ENCODE measurements at places on chromosomes 1 and 21. TPM values are rescaled to one million over a fixed set of nuclear protein-coding genes. Genes with fewer than 3 reads are reported as not detected.

The NID1 gene
- total RNA-seq = 8.0 TPM

The RAB3B gene
- 6.0 TPM for total RNA-seq

The AMY2A gene
- not detected for total RNA-seq

The HSD3B2 gene
- not detected for total RNA-seq

The ARHGAP30 gene
- 0.07 TPM for total RNA-seq

The TFF2 gene
- not detected for total RNA-seq

The LCA5L gene
- total RNA-seq = 1.9 TPM

The SEMA6C gene
- total RNA-seq = 2.6 TPM

The GREM2 gene
- 0.14 TPM for total RNA-seq

The CFH gene
- 5.3 TPM for total RNA-seq

The CELA2B gene
- not detected for total RNA-seq

The HSF2BP gene
- total RNA-seq = 1.8 TPM

The UBASH3A gene
- 0.12 TPM for total RNA-seq

The PTPN7 gene
- total RNA-seq = not detected

The RHD gene
- total RNA-seq = not detected

The KCNN3 gene
- not detected for total RNA-seq

The OR6N1 gene
- total RNA-seq = not detected

The FCER1G gene
- total RNA-seq = not detected

The HUNK gene
- 1.4 TPM for total RNA-seq

The SELE gene
- total RNA-seq = not detected

The C1orf210 gene
- total RNA-seq = not detected

The HPDL gene
- 3.6 TPM for total RNA-seq

The CFHR3 gene
- 0.14 TPM for total RNA-seq

The SLFNL1 gene
- total RNA-seq = not detected

The THEM5 gene
- not detected for total RNA-seq

The PPCS gene
- total RNA-seq = 35.2 TPM

The NBPF4 gene
- total RNA-seq = not detected

The GUCA2A gene
- not detected for total RNA-seq

The OPRD1 gene
- total RNA-seq = 0.01 TPM

The LY9 gene
- total RNA-seq = 0.18 TPM

The SAMD11 gene
- total RNA-seq = 16.3 TPM

The AZIN2 gene
- 0.66 TPM for total RNA-seq

The NAV1 gene
- total RNA-seq = 8.4 TPM

The PERM1 gene
- total RNA-seq = 0.10 TPM

The FNDC5 gene
- total RNA-seq = 0.20 TPM

The CLCA4 gene
- total RNA-seq = not detected

The GBP6 gene
- not detected for total RNA-seq

The HDAC1 gene
- 57.3 TPM for total RNA-seq

The SUSD4 gene
- total RNA-seq = 0.48 TPM

The TRIM67 gene
- total RNA-seq = 0.14 TPM

The RLF gene
- total RNA-seq = 5.3 TPM

The CD84 gene
- not detected for total RNA-seq

The SPRR1A gene
- not detected for total RNA-seq

The RHBDL2 gene
- total RNA-seq = 1.9 TPM

The CD1B gene
- total RNA-seq = not detected

The PRAMEF26 gene
- not detected for total RNA-seq

The HJV gene
- total RNA-seq = not detected

The C1orf94 gene
- total RNA-seq = not detected

The TRAPPC3 gene
- total RNA-seq = 89.3 TPM

The LCE2D gene
- total RNA-seq = not detected

The ELAPOR1 gene
- 0.63 TPM for total RNA-seq

The OR10J1 gene
- not detected for total RNA-seq

The LRIF1 gene
- 15.8 TPM for total RNA-seq

The CELA3B gene
- total RNA-seq = not detected

The APOBEC4 gene
- total RNA-seq = not detected

The SOD1 gene
- total RNA-seq = 361 TPM

The LRRC39 gene
- total RNA-seq = 0.15 TPM

Data from A549 treated with Mapracorat at 1 μM for 4 hours (cell line).